ENCODE measurements at places on chromosomes 2 and 18.

GRCh38 chr2:223096235-223096970 lies 44.4 kb downstream of the KCNE4 start:
- DNase-seq, result no peak
- H3K4me3 ChIP-seq, result no peak overlapping the region
- H3K4me1 ChIP-seq, result no peaks in the 10 kb centered on the region
- no peaks in the 10 kb centered on the region for H3K27me3 ChIP-seq
- H3K27ac ChIP-seq, result no peak overlapping the region
- H3K36me3 ChIP-seq, result no peaks in the 10 kb centered on the region

GRCh38 chr2:145987793-145988192 lies 1467.9 kb upstream of the ZEB2 start:
- no peaks in the 10 kb centered on the region for H3K36me3 ChIP-seq
- no peak for DNase-seq
- no peaks in the 10 kb centered on the region for H3K4me1 ChIP-seq
- H3K27me3 ChIP-seq, result no peaks in the 10 kb centered on the region
- no peak overlapping the region for H3K27ac ChIP-seq

- H3K36me3 ChIP-seq, result no peaks in the 10 kb centered on the region
- H3K27me3 ChIP-seq, result peaks cover 21% of the 10 kb centered on the region
- H3K4me3 ChIP-seq, result no peak overlapping the region
- no peaks in the 10 kb centered on the region for H3K4me1 ChIP-seq
These were observed 19.7 kb downstream of the GRP start for GRCh38 chr18:59239642-59240041.

- no peaks in the 10 kb centered on the region for H3K36me3 ChIP-seq
- H3K4me3 ChIP-seq, result no peak overlapping the region
These were observed 37.3 kb upstream of the RNF152 start for GRCh38 chr18:61929881-61930640.

DNA sequence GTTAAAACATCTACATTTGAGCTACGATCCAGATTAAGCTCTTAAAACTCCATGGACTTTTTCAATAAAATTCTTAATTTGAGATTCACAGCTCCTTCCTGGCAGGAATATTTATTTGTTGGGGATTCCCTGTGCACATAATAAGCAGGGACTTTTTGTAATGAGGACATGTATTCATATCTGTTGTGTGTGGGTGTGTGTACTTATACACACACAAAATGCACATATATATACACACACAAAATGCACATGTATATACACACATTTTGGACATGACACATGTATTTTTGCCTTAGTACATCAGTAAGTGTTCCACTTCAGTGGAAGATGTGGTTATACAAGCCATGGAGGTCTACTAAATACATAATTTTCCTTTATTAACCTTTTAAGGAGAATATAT lies 1131.1 kb upstream of the CDH2 start:
- H3K4me1 ChIP-seq, result no peaks in the 10 kb centered on the region
- no peak overlapping the region for H3K4me3 ChIP-seq
- DNase-seq, result no peak
- no peaks in the 10 kb centered on the region for H3K36me3 ChIP-seq
- no peak overlapping the region for H3K27ac ChIP-seq

DNA sequence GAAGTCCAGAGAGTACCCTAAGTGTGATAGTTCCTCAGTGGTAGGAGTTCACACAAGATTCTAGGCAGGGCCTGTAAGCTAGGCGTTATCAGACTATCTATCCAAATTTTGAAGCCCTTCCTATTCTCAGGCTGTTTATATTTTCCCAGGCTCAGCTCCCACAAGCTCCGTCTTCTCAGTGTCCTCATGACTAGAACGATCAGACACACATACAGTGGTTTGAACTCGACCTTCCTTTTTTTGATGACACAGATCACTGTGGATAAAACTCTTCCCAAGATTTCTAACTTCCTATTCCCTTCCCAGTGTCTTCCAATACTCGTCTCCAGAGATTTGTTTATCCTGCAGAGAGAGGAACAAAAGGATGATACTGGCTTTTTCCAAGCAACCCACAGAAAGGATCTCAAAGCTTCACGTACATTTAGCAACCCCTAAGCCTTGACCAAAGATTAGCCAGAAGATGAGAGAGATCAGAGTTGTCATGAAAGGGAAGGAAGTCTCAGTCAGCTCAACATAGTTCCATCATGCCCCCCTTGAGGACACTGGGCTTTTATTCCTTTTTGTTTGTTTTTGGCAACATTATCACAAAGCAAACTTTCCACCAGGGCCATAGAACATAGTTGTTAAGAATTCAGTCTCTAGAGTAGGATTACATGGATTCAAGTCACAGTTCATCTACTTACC lies 42.3 kb upstream of the DOK6 start:
- no peak for DNase-seq
- no peaks in the 10 kb centered on the region for H3K36me3 ChIP-seq
- no peak overlapping the region for H3K27ac ChIP-seq
- H3K4me1 ChIP-seq, result no peaks in the 10 kb centered on the region

- H3K4me1 ChIP-seq, result peaks cover 77% of the 10 kb centered on the region
- peak; percentile 27 for DNase-seq
- peak within 1 kb of the TSS; percentile 94 for H3K27ac ChIP-seq
- H3K4me3 ChIP-seq, result peak within 1 kb of the TSS; percentile 95
- H3K36me3 ChIP-seq, result peaks cover 17% of the 10 kb centered on the region
These were observed at the start of gene RNPEPL1 for GRCh38 chr2:240567872-240568677. RNPEPL1 (plus strand) TSS chr2:240568484; CDS start chr2:240568587, 103 bp downstream.

DNA sequence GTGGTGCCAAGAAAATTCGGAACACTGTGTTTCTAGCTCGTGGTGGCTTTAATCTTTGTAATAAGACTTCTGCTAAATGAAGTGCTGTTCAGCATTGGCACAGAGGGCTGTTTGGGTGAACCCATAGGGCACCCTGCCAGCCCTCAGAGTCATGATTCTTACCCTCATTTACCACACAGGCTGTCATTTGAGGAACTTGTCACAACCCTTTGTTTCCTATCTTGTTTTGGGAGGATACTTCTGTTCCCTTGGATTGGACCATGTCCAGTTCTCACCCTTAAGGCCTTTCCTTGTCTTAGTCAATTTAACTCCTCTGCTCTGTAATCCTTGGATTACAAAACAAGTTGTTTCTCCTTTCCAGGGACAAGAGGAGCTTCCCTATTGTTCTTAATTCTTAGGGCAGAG lies 225.7 kb downstream of the MTX2 start:
- peaks cover 31% of the 10 kb centered on the region for H3K4me1 ChIP-seq
- H3K4me3 ChIP-seq, result no peak overlapping the region
- no peaks in the 10 kb centered on the region for H3K36me3 ChIP-seq

GRCh38 chr2:121778741-121779487 lies 23.5 kb downstream of the TSN start:
- H3K27ac ChIP-seq, result no peak overlapping the region
- H3K36me3 ChIP-seq, result no peaks in the 10 kb centered on the region
- no peak for DNase-seq
- no peak overlapping the region for H3K4me3 ChIP-seq
- no peaks in the 10 kb centered on the region for H3K27me3 ChIP-seq

GRCh38 chr2:224938651-224939182 lies 103.6 kb downstream of the DOCK10 start:
- peak; percentile 42 for DNase-seq
- H3K4me1 ChIP-seq, result peaks cover 44% of the 10 kb centered on the region
- H3K36me3 ChIP-seq, result peaks cover 38% of the 10 kb centered on the region

- H3K36me3 ChIP-seq, result no peaks in the 10 kb centered on the region
- no peak overlapping the region for H3K4me3 ChIP-seq
- peak; percentile 13 for DNase-seq
- H3K4me1 ChIP-seq, result peaks cover 7% of the 10 kb centered on the region
- no peak overlapping the region for H3K27ac ChIP-seq
- H3K27me3 ChIP-seq, result peaks cover 26% of the 10 kb centered on the region
These were observed 91.9 kb upstream of the KCNE4 start for GRCh38 chr2:222960126-222960525.

DNA sequence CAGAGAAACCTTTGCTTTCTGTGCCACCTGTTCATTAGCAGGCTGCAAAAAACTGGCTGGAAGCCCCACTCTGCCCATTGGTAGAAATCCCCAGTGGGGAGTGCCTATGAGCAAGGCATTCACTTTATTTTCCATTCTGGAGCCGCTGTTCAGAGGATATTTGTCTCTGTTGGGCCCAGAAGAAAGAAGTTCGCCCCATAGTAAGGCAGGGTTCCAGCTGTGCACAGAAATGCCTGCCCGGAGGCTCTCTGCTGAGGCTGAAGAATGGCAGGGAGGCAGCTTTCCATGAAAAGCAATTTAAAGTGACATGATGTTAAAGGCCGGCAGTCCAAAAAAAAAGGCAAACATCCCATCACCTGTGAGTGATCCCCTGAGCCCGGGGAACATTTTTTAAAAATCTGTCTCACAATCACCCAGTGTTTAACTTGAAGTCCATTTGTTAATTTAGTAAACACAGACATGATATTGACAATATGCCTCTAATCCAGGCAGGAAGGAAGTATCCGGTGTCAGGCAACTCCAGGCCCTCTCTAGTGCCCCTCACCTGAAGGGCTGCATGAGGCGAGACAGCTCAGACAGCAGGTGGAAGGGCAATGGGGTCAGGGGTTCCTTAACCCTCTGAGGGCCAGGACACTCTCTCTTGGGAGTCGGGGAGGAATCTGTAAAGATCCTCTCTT lies 265.1 kb upstream of the SIX2 start:
- H3K4me1 ChIP-seq, result no peaks in the 10 kb centered on the region
- no peaks in the 10 kb centered on the region for H3K36me3 ChIP-seq
- no peak overlapping the region for H3K27ac ChIP-seq

- no peaks in the 10 kb centered on the region for H3K4me1 ChIP-seq
- no peak for DNase-seq
- peaks cover 29% of the 10 kb centered on the region for H3K27me3 ChIP-seq
- H3K27ac ChIP-seq, result no peak overlapping the region
These were observed 14.1 kb upstream of the PNPT1 start for GRCh38 chr2:55707751-55708150.

DNA sequence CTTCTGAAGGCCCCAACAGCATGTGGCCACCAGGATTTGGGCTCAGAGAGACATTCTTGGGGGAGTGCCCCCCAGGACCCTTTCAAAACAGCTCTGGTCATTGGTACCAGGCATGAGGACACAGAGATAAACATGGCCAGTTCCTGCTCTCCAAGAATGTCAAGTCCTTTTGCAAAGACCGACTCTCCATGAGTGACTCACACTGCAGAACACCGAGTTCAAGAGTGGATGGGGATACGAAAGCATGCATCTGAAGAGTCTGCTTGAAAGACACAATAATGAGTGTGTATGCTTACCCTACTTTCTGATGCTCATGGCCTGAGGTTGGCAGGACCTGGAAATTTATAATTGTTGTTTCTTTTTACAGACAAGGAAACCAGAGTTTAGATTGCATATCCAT lies 450.6 kb downstream of the TSN start:
- no peak overlapping the region for H3K4me3 ChIP-seq
- no peaks in the 10 kb centered on the region for H3K36me3 ChIP-seq
- no peaks in the 10 kb centered on the region for H3K27me3 ChIP-seq
- H3K27ac ChIP-seq, result no peak overlapping the region
- H3K4me1 ChIP-seq, result no peaks in the 10 kb centered on the region

DNA sequence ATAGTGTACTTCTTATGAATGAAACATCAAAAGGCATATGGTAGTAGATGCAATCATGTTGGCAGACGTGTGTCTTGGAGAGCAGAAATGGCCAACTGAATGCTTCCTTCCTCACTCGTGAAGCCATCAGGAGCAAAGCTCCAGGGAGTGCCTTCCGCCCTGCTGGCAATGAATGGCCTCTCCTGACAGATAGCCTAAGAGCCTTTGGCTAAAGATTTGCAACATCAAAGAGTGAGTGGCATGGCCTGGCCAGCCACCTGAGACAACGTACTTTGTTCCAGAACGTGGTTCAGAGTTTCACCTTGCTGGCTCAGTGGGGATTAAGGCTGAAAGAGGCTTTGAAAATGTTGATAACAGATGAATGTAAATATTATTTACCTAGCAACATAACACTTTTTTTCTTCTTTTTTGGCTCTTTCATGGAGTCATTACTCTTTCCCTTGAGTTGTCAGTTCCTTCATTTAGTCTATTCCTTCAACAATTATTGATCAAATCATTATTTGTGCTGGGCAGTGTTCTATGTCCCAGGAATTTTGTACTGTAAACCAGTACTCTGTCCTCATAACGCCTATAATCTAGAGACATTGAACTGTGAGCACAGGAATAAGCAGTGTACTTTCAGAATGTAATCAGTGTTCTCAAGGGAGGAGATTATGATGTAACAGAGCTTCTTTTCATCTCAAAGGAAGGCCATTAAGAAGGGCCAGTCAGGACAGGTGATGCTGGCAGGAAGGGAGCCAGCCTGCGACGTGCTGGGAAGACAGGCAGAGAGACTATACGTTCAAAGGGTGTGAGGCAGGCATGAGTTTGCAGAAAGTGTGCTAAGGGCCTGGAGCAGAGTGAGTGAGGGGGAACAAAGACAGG lies 59.4 kb upstream of the SH3RF3 start:
- H3K27me3 ChIP-seq, result peaks cover 33% of the 10 kb centered on the region
- no peaks in the 10 kb centered on the region for H3K4me1 ChIP-seq
- H3K27ac ChIP-seq, result no peak overlapping the region
- no peaks in the 10 kb centered on the region for H3K36me3 ChIP-seq
- H3K4me3 ChIP-seq, result no peak overlapping the region
- DNase-seq, result no peak

DNA sequence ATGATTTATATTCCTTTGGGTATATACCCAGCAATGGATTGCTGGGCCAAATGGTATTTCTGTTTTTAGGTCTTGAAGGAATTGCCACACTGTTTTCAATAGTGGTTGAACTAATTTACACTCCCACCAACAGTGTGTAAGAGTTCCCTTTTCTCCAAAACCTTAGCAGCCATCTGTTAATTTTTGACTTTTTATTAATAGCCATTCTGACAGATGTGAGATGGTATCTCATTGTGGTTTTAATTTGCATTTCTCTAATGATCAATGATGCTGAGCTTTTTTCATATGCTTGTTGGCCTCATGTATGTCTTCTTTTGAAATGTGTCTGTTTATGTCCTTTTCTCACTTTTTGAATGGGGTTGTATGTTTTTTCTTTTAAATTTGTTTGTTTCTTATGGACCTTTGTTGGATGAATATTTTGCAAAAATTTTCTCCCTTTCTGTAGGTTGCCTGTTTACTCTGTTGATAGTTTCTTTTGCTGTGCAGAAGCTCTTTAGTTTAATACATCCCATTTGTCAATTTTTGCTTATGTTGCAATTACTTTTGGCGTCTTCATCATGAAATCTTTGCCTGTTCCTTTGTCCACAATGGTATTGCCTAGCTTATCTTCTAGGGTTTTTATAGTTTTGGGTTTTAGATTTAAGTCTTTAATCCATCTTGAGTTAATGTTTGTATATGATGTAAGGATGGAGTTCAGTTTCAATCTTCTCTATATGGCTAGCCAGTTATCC lies 119.7 kb upstream of the XIRP2 start:
- H3K27me3 ChIP-seq, result no peaks in the 10 kb centered on the region
- no peak overlapping the region for H3K4me3 ChIP-seq
- H3K27ac ChIP-seq, result no peak overlapping the region
- H3K36me3 ChIP-seq, result no peaks in the 10 kb centered on the region
